ENCODE measurements at places on chromosomes 5 and 9. TPM values are rescaled to one million over a fixed set of nuclear protein-coding genes. Genes with fewer than 3 reads are reported as not detected.

The PLEKHG4B gene
- 0.46 TPM for total RNA-seq

The FAM153A gene
- total RNA-seq, result 0.83 TPM

The CDKN2B gene
- 9.9 TPM for total RNA-seq

The ORM2 gene
- not detected for total RNA-seq

The SPINK6 gene
- total RNA-seq, result not detected

The MUSK gene
- 7.9 TPM for total RNA-seq

The CPLANE1 gene
- 20.7 TPM for total RNA-seq

The MRRF gene
- total RNA-seq, result 29.2 TPM

The PDLIM4 gene
- 136 TPM for total RNA-seq

The TOR1A gene
- total RNA-seq, result 46.4 TPM

The RGS7BP gene
- total RNA-seq, result 3.5 TPM

The STING1 gene
- total RNA-seq, result 22.0 TPM

The GRM6 gene
- not detected for total RNA-seq

The MARCOL gene
- total RNA-seq, result not detected

The ROPN1L gene
- 0.99 TPM for total RNA-seq

DNA sequence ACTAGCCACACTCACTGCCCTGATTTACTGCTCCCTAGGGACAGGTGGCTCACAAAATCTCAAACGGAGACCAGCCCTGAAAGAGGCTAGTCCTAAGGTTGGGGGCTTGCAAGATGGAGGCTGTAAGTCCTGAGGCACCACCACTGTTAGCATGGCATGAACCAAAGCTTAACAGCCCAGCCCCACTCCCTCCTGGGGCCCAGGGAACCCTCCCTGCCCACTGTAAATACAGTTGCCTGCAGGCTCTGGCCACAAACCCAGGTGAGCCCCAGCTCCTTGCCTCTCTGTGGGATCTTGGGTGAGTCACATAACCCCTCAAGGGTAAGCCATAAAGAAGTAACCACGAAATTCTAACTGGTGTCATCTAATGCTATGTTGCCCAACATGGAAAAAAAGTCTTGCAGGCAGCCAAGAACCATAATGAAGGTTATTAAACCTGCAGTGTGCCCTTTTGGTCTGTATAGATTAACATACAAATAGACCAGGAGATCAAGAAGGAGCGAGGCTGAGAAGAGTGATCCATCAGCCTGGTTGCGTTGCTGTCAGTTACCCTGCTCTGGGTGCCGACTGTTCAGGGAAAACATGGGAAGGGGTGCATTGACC is 1.7 kb upstream of the POMT1 start:
- peaks cover 31% of the 10 kb centered on the region for H3K36me3 ChIP-seq
- DNase-seq, result no peak
- no peaks in the 10 kb centered on the region for H3K27me3 ChIP-seq
- no peak overlapping the region for H3K4me3 ChIP-seq

GRCh38 chr5:6737043-6737941 is 24.1 kb downstream of the TENT4A start:
- H3K27me3 ChIP-seq, result no peaks in the 10 kb centered on the region
- DNase-seq, result no peak
- peaks cover 22% of the 10 kb centered on the region for H3K36me3 ChIP-seq
- H3K4me3 ChIP-seq, result no peak overlapping the region
- no peak overlapping the region for H3K27ac ChIP-seq
- peaks cover 31% of the 10 kb centered on the region for H3K4me1 ChIP-seq

DNA sequence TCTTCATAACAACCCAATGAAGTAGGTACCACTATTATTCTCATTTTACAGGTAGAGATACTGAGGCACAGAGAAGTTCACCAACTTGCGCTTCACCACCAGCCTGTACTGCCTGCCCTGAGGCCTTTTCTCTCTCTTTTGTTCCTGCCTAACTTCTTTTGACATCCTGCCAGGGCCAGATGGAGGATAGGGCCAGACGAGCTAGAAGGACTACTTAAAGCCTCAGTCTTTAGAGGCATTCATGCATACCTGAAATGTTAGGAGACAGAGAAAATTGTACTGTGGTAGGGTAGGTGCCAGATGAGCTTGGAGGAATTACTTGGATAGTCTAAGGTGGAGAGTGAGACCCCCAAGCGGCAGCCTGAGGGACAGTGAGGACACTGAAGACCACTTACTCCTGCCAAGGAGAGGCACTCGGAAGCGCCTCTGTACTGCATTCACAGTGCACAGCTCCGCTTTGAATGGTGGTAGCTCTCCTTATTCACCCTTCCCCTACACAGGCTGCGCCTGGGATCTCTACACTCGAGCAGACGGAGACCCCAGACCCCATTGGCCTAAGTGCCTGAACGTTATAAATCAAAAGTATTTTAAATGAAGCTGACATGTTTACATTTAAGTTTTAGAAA is 6.2 kb upstream of the ORM1 start:
- H3K4me1 ChIP-seq, result no peaks in the 10 kb centered on the region
- H3K4me3 ChIP-seq, result no peak overlapping the region
- no peaks in the 10 kb centered on the region for H3K27me3 ChIP-seq
- DNase-seq, result no peak

- H3K36me3 ChIP-seq, result no peaks in the 10 kb centered on the region
- no peak overlapping the region for H3K4me3 ChIP-seq
- no peaks in the 10 kb centered on the region for H3K4me1 ChIP-seq
- no peak for DNase-seq
- no peak overlapping the region for H3K27ac ChIP-seq
Measured at GRCh38 chr5:170497311-170498038, 6.3 kb upstream of the KCNIP1 start.

- no peak overlapping the region for H3K4me3 ChIP-seq
- DNase-seq, result no peak
- no peak overlapping the region for H3K27ac ChIP-seq
- H3K36me3 ChIP-seq, result no peaks in the 10 kb centered on the region
- no peaks in the 10 kb centered on the region for H3K4me1 ChIP-seq
- H3K27me3 ChIP-seq, result no peaks in the 10 kb centered on the region
Measured at GRCh38 chr5:25489834-25490538, 845.2 kb upstream of the CDH10 start.

- H3K36me3 ChIP-seq, result no peaks in the 10 kb centered on the region
- H3K4me3 ChIP-seq, result no peak overlapping the region
- H3K27ac ChIP-seq, result no peak overlapping the region
- H3K4me1 ChIP-seq, result no peaks in the 10 kb centered on the region
- H3K27me3 ChIP-seq, result no peaks in the 10 kb centered on the region
- no peak for DNase-seq
Measured at GRCh38 chr5:110150199-110150598, 460.5 kb downstream of the MAN2A1 start.

GRCh38 chr9:87116492-87116891 is 169.2 kb upstream of the GAS1 start:
- H3K27ac ChIP-seq, result peak overlapping the region; percentile 20
- H3K27me3 ChIP-seq, result no peaks in the 10 kb centered on the region
- no peak overlapping the region for H3K4me3 ChIP-seq
- peaks cover 51% of the 10 kb centered on the region for H3K4me1 ChIP-seq

- H3K27me3 ChIP-seq, result no peaks in the 10 kb centered on the region
- H3K4me1 ChIP-seq, result peaks cover 16% of the 10 kb centered on the region
- H3K4me3 ChIP-seq, result no peak overlapping the region
Measured at GRCh38 chr9:92769286-92769685, 4.7 kb upstream of the BICD2 start.

DNA sequence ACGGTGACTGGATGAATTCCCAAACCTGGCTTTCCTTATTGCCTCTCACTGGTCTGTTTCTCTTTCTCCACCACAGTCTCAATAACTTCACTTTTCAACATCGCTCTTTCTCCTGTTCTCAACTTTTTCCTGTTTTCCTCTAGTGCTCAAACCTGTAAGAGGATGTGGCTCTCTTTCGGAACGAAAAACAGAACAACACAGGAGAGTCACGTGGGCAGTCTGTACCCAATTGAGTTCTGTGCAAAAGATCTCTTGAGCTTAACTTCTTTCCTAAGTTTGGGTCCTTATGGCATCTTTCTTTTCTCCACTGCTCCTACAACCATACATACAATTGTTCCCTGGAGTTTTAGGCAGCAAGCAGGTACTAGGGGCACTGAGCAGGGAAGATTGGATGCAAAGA is 8.9 kb downstream of the HAVCR1 start:
- H3K27ac ChIP-seq, result no peak overlapping the region
- no peaks in the 10 kb centered on the region for H3K27me3 ChIP-seq
- no peaks in the 10 kb centered on the region for H3K36me3 ChIP-seq
- DNase-seq, result no peak
- no peak overlapping the region for H3K4me3 ChIP-seq

DNA sequence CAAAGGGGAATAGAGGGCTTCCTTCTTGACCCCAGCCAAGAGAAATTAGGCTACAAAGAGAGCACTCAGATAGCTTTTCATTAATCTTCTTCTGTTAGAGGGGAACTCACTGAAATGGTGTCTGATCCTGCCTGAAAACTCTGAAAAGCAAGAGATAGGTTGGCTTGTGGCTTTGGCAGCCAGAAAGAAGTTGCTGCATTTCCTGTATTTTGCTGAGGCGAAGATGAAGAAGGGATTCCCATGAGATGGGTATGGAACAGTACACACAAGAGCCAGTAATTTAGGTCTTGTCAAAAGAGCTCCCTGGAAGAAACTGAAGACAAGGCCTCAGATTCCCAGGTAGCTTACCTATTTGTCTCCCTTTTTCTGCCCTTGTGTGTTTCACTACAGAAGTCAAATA is 120.9 kb upstream of the TARS1 start:
- no peak overlapping the region for H3K4me3 ChIP-seq
- no peak for DNase-seq
- no peaks in the 10 kb centered on the region for H3K36me3 ChIP-seq
- H3K27ac ChIP-seq, result peak overlapping the region; percentile 48

DNA sequence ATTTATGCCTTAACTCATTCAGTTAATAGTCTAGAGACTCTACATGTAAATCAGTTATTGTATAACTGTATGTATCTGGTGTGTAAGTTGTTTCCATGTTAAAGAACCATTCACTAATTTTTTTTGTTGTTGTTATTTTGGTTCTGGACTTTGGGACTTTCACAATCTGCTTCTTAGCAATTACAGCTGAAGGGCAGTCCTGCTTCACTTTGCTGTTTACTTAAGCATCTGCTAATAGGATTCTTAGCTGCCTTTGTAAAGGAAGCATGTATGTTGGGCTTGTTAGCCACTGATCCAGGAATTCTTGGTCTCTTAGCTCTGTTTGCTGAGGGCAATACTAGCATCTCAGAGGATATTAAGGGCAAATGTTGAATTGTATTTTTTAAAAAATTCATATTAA is 97.0 kb downstream of the FOCAD start:
- no peak overlapping the region for H3K4me3 ChIP-seq
- no peaks in the 10 kb centered on the region for H3K27me3 ChIP-seq
- DNase-seq, result no peak
- H3K4me1 ChIP-seq, result no peaks in the 10 kb centered on the region
- no peak overlapping the region for H3K27ac ChIP-seq

GRCh38 chr9:5437254-5438216 is at the start of gene PLGRKT:
Gene PLGRKT (minus strand): TSS chr9:5437925. CDS start chr9:5431977, 5,948 bp downstream.
- H3K4me3 ChIP-seq, result peak within 1 kb of the TSS; percentile 65
- peak; percentile 99 for DNase-seq
- no peaks in the 10 kb centered on the region for H3K36me3 ChIP-seq

All from esophagus muscularis mucosa (tissue), 4 donors.